ENCODE measurements at places on chromosomes 3 and 15.

DNA sequence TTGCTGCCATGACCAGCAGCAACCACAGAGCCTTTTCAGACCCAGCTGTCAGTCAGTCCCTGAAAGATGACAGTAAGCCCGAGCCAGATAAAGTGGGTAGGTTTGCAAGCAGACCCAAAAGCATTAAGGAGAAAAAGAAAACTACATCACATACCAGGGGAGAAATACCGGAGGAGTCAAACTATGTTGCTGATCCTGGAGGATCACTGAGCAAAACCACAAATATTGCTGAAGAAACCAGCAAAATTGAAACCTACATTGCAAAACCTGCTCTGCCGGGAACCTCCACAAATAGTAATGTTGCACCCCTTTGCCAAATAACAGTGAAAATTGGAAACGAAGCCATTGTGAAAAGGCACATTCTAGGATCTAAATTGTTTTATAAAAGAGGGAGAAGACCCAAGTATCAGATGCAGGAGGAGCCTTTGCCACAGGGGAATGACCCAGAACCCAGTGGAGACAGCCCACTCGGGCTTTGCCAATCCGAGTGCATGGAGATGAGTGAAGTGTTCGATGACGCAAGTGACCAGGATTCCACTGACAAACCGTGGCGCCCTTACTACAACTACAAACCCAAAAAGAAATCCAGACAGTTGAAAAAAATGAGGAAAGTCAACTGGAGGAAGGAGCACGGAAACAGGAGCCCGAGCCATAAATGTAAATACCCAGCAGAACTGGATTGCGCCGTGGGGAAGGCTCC is 42.1 kb upstream of the RASA2 start:
- DNase-seq, result no peak

GRCh38 chr15:33131552-33132232 is 62.8 kb downstream of the FMN1 start:
- DNase-seq, result no peak

DNA sequence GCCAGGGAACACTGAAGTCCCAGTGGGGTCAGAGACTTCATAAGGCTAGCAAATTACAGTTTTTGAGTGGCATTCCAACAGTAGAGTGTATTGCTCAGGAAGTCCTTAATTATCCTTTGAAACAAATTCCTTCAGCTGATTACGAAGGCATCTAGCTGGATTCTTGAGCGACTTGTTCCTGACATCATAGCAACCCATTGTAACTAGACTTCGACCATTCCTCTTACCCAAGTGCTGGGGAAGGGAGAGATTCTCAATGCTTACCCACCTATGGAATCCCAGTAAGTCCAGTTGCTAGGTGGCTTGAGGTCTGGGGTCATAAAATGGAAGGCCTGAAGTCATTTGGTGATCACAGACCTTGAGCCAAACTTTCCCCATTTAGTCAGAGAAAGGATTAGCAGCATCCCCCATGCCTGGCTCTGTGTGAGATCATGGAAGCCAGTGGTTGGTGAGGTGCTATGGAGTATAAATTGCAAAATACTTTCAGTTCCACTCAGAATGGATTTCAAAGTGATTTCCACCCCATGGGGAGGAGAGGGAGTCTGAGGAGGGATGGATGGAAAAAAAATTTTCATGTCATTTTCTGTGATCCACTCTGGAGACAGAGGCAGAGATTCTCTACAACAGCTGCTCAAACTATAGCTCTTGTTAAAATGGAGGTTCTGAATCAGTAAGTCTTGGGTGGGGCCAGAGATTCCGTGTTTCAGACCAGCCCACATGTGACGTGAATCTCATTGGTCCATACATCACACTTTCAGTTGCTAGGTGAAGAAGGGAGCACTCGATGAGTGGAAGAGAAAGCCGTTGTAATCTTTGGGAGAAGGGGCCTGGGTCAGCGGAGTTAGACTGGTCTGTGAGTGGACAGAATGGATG is 45.7 kb downstream of the CD86 start:
- DNase-seq, result no peak

GRCh38 chr15:101451846-101452245 is 37.7 kb downstream of the PCSK6 start:
- DNase-seq, result no peak

- no peak for DNase-seq
Measured at GRCh38 chr3:50246517-50246954, 10.5 kb downstream of the GNAI2 start.

GRCh38 chr15:49815526-49815925 is 194.7 kb downstream of the DTWD1 start:
- DNase-seq, result no peak

GRCh38 chr15:77475001-77475400 is 54.3 kb downstream of the HMG20A start:
- DNase-seq, result no peak

DNA sequence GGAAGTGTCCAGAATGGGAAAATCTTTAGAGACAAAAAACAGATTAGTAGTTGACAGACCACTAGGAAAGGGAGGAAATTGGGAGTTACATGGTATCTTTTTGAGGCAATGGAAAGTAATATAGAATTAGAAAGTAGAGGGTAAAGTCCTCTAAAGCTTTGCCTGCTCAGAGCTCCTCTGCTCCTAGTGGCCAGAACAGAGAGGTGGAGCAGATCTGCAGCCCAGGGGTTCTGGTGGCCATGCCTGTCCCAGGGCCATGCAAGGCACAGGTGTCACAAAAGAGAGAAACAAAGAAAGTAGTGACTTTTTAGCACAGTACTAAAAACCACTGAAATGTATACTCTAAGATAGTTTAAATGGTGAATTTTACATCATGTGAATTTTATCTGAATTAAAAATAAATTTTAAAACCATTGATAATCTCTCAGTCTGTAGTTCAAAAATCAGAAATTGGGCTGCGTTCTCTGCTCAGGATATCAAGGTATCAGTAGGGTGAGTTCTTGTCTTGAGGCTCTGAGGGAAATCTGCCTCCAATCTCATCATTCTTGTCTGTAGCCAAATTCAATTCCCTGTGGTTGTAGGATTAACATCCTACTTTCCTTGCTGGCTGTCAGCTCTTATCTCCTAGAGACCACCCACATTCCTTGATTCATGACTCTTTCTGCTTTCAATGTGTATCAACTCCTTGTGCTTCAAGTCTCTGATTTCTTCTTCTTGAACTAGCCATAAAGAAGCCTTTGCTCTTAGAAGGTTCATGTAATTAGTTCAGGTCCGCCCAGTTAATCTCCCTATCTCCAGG is 23.6 kb downstream of the PYGO1 start:
- no peak for DNase-seq

DNA sequence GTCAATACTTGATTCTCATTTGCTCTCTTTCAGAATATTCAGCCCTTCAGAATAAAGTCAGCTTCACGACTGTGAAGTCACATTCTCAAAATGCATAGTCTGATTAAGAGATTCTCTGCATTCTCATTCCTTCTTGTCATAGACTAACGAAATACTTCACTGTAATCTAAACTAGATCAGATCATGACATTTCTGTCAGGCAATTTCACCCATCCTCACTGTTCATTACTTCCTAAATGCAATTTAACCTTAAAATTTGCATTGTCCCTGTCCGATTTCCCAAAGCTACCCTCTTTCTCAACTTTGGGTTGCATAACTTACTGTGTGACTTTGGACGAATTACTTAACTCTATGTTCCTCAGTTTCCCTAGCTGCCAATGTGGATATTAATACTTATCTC is 6.2 kb downstream of the RPL22L1 start:
- DNase-seq, result no peak

- no peak for DNase-seq
Measured at GRCh38 chr3:71441217-71441924, 142.2 kb downstream of the FOXP1 start.

DNA sequence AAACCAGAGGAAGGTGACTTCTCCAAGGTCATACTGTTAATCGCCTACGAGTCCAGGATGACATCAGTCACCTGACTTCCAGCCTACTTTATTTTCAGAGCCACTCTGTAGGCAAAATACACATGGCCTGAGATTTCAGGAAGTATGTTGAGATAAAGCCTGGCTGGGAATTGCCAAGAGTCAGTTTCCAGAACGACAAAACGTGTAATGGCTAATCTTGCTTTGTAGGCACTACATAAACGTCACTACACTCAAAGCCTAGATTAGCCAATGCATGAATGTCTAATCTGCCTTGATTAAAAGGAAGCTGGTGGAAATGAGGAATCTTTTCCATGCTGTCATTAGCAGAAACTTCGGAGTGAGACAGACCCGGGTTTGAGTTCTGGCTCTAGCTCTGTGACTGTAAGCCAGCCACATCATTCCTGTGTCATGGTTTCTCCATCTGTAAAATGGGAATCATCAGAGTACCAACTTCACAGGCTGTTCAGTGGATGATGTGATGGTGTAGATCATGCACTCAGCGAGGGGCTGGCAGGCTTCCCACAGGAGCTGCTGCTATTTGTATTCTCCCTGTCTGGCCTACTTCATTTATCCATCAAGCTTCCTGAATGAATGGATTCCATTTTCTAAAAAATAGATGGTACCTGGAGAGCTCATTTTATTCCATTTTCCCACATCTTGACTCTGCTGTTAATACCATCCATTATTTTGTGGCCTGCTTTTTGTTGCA is 241.9 kb downstream of the XXYLT1 start:
- DNase-seq, result no peak

DNA sequence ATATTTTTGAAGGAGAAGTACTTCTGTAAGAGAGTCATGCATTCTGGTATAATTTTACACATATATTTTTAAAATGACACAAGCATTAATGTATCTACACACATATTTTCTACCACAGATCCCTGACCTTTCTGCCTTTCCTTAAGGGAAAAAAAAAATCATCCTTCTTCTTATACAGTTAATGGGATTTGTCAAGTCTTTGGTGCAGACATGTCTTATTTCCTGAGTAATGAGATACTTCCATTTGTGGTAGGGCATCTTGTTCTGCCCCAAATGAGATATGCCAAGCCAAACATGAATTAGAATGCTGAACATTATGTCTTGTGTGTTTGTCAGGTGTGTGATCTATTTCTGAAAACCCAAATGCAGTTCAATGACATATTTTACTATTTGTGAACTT is 329.9 kb downstream of the RBMS3 start:
- no peak for DNase-seq

- no peak for DNase-seq
Measured at GRCh38 chr3:61956236-61956635, 394.9 kb downstream of the PTPRG start.

DNA sequence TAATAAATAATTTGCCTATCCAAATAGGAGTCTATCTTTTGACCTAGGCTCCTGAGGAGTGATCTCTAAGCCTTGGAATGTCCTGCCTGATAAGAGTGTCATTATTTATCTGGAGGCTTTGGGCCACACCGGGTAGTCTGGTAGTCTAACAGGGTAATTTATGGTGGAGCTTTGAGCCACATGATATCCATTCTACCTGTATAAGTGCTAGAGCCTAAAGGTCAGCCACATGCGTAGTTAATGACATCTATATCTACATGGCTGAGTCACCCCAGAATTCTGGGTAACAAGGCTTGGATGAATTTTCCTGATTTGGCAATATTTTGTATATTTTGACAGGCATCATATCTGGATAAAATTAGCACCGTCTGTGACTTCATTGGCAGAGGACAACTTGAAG is 681.4 kb downstream of the MCTP2 start:
- no peak for DNase-seq

DNA sequence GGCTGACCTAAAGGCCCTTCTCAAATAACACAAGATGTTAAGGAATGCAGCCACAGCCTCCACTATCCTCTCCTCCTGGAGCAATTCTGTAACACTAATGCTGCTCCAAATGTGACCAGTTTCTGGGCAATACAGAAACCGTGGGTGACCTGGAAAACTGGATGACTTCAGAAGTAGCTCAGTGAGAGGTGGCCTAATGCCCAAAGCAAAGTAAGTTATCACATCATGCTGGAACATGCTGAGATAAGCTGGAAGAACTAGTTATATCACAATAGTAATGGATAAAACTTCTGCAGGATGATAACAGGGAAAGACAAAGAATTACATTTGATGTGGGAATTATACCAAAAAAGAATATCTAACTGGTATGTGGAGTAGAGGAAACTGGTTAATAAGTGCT is 72.0 kb downstream of the DHX30 start:
- no peak for DNase-seq

DNA sequence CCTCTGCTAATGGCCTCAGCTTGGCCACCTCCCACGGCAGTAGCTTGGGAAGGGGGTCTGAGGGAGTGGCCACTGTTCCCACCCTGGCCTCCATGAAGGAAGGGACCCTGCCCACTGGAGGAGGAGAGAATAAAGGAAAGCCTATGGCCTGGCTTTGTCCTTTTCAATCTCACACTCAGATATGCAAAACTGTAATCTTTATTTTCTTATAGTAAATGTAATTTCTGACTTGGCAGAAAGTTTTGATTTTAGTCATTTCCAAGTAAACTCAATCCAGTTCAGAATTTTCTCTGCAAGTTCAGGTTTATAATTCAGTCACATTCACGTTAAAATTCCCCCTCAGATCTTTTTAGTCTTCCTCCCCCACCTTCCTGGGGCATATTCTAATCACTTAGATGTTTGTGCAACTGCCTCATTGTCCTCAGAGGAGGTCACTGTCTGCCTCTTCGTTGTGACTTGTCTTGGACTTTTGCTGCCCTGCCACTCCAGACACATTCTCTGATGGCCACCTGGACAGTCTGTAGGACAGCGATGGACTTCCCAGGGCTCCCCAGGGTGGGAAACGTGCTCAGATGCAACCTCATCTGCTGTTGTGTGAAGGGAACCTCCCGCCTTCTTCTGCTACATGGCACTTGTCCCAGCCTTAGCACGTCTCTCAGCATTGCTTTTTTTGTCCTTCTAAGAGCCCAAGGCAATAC is 222.8 kb upstream of the TBL1XR1 start:
- DNase-seq, result no peak

GRCh38 chr15:81740416-81740815 is 305.4 kb downstream of the MEX3B start:
- no peak for DNase-seq

DNA sequence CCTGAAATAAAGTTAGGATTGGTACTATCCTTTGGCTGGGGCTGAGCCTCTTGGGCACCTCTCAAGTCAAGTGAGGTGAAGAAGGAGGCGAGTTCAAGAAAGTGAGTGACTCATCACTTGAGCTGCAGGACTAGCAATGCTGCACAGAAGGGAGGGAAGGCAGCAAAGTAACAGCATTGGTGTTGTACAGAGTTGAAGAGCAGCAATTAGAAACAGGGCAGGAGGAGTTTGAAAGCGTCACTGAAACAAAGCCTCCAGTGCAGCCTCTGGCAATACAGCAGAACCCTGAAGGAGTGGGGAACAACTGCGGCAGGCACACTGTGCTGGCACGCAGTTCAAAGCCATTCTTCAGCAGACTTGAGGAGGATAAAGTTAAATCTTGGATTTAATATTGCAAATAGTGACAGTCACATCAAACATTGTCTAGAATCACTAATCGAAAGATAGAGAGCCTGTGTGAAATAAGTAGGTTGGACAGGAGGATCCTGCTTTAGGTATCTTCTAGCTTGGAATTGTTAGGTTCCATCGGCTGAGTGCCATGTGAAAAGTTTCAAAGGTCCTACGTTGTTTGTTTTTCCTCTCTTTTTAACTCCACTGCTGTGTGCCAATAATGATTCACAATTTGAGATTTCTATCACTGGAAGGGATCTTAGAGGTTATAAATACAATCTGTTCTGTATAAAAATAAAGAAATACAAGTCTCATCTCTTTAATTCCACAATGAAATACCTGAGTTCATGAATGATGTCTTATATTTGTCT is 479.8 kb downstream of the NAALADL2 start:
- no peak for DNase-seq

GRCh38 chr3:101144105-101144504 is 150.9 kb upstream of the ABI3BP start:
- DNase-seq, result no peak

- DNase-seq, result no peak
Measured at GRCh38 chr3:3664935-3665334, 134.3 kb upstream of the LRRN1 start.
